NCI-H2081 (cell line): ENCODE measurements at places on chromosomes 6 and 20.

GRCh38 chr20:56580226-56580625 lies 47.2 kb downstream of the FAM209B start:
- DNase-seq, result no peak

- DNase-seq, result no peak
Measured at GRCh38 chr20:16613954-16614353, 40.7 kb upstream of the KIF16B start.

- peak; percentile 8 for DNase-seq
Measured at GRCh38 chr6:39416026-39416425, 93.5 kb upstream of the KCNK16 start.

DNA sequence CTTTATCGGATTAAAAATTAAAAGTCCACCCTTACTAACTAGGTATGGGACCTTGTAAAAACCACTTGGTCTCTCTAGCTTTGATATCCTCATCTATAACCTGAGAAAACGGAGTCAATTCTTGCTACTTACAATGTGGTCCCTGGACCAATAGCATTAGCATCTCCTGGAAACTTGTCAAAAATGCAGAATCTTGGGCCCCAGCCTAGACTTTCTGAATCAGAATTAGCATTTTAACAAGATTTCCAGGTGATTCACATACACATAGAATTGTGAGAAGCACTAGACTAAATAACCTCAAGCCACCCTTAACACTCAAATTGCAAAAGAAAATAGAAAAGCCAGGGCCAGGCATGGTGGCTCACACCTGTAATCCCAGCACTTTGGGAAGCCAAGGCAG lies 96.6 kb downstream of the RNGTT start:
- no peak for DNase-seq

DNA sequence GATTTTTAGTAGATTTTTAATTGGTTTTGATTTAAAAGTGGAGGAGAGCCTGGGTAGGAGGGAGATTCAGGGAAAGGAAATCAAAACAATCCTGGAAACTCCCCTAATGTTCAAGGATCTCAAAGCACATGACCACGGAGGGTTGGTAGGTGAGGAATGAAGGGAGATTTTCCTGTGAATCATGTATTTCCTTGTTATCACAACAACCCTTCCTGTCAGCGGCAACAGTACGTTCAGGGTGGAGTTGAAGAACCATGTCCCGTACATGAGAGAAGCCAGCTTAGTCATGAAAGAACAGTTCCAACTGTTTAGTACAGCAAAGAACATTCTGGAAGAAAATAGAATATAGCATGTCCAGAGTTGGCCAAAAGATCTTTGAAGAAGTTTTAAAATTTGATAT lies 79.4 kb upstream of the SCAF8 start:
- no peak for DNase-seq

- DNase-seq, result no peak
Measured at GRCh38 chr6:104788400-104788799, 71.3 kb downstream of the HACE1 start.

DNA sequence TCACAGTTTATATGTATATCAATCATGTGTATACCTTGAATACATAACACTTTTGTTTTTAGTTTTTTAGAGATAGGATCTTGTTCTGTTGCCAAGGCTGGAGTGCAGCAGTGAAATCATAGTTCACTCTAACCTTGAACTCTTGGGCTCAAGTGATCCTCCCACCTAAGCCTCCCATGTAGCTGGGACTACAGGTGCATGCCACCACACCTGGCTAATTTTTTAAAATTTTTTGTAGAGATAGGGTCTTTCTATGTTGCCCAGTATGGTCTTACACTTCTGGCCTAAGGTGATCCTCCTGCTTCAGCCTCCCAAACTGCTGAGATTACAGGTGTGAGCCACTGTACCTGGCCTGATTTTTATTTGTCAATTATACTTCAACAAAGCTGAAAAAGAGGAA lies 69.9 kb downstream of the SYCP2L start:
- DNase-seq, result no peak

DNA sequence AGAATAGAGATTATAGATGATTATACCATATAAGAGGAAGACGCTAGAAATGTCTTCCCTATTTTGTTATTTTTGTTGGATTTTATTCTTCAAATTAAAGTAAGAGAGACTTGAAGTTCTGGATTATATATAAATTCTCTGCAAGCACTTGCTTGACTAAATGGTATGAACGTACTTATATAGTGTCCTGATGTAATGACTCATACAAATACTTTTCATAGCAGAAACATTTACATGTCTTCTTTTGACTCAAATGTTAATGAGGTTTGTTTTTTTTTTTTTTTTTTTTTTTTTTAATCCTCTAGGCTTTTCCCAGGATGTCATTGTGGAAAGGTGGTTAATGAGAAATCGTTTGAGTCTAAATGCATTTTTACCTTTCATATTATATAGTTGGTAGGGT lies 55.0 kb downstream of the PDE7B start:
- DNase-seq, result no peak

DNA sequence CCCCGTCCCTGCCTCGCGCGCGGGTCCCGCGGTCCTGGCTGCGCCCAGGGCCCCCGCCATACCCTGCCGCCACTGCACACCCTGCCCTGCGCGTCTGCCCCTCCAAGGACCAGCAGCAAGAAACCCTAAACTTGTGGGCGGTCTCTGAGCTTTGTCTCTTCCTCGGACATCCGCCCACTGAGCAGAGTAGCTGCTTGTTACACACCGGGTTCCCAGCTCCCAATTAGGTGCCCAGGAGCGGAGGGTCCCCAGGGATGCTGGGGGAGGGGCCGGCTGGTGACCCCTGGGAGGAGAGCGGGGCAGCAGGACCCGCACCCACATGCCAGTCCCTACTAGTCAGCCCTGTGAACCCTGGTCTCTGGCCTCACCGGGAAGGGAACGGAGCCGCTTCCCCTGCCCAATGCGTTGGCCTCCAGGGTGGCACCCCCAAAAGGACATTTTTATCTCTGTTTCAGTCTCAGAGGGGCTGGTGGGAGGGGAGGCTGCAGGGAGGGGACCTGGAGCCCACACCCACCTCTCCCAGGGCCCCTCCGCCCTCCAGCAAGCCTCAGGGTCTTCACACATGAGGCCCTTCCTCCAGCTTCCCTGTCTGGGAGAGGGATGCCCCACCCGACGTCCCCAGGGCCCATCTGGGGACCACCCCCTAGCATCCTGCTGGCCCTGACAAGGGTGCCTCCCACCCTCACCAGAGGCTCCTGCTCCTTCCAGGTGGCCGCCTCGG lies 10.5 kb downstream of the STMN3 start:
- no peak for DNase-seq

DNA sequence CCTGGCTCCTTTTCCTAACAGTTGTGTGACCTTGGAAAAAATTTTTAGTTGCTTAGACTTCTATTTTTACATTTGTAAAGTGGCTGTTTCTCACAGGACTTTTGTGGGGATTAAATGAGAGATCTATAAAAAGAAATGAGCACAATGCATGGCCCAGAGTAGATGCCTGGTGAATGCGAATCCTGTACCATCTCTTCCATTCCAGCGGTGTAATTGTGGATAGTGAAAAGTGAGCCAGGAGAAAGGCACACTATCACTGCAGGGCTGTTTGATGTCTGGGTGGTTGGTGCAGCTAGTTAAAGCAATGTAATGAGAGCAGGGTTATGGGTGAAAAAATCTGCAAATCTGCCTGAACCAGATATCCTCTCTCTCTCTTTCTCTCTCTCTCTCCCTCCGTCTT lies 347.5 kb upstream of the CITED2 start:
- no peak for DNase-seq

DNA sequence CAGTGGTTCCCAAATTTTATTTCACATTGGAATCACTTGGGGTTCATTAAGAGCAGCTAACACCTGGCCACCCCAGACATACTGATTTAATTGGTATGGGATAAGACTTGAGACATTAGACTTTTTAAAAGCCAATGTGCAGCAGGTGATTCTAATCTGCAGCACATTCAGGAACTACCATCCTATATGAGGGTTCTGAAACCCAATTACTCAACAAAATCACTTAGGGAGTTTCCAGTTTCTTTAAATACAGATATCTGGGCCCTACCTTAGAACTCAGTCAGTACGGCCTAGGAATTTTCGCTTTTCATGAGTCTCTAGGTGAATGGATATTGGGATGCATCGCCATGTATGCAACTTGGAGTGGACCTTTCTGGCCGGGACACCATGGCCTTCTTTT lies 24.0 kb upstream of the L3MBTL3 start:
- DNase-seq, result no peak

- DNase-seq, result no peak
Measured at GRCh38 chr6:119079283-119079809, 882 bp upstream of the FAM184A start.

DNA sequence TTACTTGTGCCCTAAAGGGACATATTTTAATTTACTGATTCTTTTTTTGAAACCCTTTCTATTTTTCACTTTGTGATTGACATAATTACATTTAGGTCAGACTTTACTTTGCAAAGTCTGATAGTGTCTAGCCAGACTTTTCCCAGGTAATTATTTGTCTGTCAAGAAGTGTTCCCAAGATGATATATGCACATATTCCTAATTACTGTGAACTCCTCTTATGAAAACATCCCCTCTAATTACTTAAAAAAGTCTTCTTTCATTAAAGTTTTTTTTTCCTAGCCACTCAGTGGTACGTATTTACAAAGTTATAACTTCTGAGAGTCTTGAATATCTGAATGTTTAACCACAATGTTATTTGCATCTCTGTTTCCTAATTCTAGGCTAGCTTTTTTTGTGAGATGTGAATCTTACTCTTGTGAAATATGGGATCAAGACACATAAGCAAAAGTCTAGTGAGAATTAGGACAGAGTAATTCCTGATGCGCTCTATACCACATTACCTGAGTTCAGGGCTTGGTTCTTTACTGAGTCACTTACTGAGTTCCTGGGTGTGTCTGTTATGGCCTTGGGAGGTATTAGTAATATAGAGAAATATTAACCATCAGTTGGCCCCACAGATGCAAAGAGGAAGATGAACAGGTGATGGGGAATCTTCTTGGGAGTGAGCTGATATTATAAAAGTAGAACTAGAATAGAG lies 27.9 kb downstream of the FAM83B start:
- DNase-seq, result no peak

DNA sequence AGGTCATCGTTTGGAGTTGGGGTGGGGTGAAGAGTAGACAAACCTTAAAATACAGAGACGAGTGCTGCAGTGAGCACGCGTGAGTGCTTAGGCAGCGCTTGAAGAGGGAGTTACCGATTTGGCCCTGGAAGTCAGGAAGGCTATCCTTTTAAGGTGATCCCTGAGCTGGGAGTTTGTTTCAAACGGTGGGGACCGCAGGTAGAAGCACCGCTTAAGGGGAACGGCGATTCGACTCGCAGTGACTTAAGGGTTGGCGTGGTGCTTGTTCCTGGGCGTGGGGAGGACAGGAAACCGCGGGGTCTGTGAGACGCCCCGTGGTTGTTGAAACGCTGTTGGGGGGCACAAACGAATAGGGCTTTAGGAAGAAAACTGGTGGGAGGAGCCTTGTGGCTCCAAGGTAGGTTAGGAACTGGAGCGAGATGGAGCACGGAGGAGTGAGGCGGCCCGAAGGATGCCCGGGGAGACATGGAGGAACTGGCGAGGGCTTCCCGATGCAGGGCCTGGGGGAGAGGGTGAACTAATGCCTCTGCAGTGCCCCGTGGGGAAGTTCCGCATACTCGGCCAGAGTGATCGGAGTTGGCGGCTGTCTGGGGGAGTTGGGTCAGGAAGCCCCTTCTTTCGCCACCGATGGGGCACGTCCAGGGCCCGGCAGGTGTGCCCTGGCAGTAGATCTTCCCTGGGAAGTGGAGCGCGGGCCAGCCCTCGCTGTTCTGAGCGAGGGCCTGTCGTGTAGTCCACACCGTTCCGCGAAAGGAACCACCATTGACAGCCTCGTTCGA lies 1.3 kb upstream of the CDYL start:
- no peak for DNase-seq

GRCh38 chr20:32110173-32110704 lies 725 bp downstream of the TM9SF4 start:
- no peak for DNase-seq

GRCh38 chr20:4812216-4812615 lies 90.5 kb downstream of the PRND start:
- DNase-seq, result no peak
